Frontal cortex (tissue), 4 donors: ENCODE measurements at places on chromosomes 6 and 20.
A peak's percentile ranks its signal among the peaks of the same experiment; 100 is the strongest.

- no peak for DNase-seq
These were observed 508.0 kb downstream of the TBC1D32 start for GRCh38 chr6:120826253-120826652.

DNA sequence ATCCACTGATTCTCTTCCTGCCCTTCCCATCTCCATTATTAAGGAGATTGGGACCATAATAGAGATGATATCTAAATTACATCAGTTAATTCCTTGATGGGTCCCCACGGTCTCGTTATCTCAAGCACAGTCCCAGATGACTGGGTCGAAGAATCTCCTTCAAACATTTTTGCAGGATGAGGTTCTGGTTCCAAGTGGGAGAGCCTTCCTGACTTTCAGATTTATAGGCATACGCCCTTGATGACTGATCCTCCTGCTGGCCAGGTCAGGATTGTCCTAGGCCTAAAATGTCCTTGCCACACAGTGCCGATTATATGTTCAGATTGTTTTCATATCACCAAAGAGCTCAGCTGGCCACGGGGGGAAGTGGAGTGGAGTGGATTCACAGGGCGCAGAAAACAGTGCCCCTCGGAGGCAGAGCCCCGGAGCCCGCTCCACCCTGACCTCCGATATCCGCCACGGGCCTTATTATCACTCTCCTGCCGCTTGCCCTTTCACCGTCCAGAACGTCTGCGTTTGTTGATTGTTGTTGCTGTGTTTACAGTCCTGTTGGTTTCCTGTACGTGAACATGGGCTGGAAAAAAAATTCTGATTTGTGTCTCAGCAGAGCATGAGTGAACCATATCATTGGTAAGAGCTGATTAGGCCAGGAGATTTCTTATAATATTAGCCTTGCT, 8.9 kb downstream of the BMP6 start:
- DNase-seq, result no peak

DNA sequence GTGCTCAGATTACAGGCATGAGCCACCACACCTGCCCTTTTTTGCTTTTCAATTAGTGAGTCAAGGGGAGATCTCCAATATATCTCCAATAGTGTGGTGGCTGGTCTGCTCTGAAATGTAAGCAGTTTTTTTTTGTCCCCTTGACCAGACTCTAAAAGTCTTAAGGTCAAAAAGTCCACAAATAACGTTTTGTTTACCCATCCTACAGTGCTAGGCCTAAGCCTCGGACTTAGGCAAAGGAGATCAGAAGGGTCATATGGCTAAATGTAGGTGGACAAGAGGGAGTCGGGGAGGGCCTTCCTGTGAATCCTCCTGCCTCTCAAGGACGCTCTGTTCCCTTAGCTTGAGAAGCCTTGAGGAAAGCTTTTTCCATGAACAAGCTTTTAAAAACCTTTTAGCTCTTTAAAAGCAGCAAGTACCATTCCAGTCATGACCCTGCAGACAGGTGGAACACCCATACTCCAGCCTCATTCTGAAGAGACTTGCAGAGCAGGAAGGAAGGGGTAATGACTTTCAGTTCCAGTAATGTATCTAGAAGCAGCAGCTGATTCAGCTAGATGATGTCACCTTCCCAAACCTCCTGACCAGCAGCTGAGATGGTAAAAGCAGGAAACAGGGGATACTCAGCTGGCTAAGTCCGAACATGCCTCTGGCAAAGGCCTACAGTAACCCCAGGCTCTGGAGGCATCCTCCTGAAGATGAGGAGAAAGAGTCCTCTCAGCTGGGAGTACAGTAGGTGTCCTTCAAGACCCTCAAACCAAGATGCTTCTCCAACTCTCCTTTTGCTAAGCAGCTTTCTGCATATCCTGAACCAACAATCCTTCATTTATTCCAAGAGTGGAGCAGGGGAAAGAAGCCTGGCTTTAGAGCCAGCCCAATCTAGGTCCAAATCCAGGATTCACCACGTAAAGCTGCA, 23.6 kb downstream of the BCL2L1 start:
- DNase-seq, result peak; percentile 33

GRCh38 chr20:58707770-58708169, 15.2 kb downstream of the NPEPL1 start:
- no peak for DNase-seq

DNA sequence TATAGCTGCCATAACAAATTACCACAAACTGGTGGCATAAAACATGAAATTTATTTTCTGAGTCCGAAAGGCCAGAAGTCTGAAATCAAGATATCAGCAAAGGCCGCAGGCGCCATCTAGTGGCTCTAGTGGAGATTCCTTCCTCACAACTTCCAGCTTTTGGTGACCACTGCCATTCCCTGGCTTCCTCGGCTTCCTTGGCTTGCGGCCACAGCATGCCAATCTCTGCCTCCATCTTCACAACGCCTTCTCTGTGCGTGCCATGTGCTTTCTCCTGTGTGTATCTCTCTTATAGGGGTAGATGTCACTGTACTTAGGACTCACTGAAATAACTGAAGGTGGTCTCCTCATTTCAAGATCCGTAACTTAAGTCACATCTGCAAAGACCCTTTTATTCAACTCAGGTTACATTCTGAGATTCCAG, 5.4 kb upstream of the PLAGL1 start:
- peak; percentile 52 for DNase-seq

DNA sequence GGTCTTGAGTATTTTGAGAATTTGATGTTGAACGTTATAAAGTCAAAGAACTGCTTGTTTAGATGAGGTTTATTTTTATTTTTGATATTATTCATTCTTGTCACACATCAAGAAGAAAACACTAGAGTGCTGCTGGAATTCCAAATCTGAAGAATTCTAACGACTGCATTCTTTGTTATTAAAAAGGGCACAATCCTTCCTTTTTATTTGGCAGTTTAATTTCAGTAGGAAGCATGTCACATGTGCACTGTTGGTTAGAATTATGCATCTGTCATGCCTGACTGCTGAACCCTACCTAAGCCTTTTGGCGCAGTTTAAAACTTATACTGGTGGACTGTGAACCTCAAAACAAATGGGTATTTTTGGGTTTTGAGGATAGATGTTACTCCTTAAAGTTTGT, 4.0 kb downstream of the ID4 start:
- DNase-seq, result no peak

DNA sequence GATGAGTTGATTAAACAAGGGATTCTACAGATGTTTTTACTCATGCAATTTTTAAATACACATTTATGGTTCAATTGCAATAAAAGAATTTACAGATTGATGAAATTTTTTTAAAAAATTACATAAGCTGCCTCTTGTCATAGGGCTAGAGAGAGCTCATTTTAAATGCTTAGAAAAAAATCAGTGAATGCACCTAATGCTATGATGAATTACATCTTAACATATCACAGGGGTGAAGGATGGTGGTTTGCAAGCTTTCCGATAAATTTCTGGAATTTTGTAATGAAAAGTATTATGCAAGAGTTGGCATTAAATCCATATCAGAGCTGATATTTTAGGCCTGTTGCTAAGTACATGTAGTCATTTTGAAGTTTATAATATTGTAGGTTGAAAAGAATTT, 29.6 kb downstream of the DSE start:
- no peak for DNase-seq

DNA sequence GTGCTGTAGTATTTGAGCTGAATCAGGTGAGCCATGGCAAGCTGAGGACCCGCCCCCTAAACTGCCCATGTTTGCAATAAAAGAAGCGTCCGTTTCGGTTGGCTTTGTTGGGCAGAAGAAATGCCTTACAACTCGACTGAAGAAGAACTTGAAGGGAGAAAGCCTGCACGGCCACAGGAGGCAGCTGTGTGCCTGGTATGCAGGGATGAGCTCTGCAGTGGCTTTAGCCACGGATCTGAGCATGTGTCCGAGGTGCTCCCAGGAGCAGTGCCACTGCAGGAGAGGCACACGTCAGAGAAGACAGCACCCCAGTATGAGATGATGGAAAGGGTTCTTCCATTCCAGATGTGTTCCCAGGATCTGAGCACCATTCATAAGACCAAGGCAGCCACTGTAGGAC, 23.5 kb downstream of the KIZ start:
- DNase-seq, result no peak

DNA sequence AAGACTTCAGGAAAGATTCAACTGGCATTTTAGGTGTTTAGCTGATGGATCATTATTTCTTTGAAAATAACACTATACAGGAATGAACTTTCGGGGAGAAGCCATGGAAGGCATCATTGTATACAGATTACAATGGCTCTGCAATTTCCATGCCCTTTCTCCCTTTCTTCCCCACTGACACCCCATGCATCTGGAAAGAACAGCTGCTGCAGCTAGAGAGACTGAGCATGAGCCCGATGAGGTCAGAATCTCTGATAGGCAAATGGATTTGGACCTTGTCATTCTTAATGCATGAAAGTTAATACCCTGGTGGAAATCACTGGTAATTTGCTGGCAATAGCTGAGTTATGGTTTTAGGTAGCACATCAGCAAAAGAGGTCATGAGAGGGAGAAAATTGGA, 54.8 kb downstream of the BTBD3 start:
- DNase-seq, result no peak

DNA sequence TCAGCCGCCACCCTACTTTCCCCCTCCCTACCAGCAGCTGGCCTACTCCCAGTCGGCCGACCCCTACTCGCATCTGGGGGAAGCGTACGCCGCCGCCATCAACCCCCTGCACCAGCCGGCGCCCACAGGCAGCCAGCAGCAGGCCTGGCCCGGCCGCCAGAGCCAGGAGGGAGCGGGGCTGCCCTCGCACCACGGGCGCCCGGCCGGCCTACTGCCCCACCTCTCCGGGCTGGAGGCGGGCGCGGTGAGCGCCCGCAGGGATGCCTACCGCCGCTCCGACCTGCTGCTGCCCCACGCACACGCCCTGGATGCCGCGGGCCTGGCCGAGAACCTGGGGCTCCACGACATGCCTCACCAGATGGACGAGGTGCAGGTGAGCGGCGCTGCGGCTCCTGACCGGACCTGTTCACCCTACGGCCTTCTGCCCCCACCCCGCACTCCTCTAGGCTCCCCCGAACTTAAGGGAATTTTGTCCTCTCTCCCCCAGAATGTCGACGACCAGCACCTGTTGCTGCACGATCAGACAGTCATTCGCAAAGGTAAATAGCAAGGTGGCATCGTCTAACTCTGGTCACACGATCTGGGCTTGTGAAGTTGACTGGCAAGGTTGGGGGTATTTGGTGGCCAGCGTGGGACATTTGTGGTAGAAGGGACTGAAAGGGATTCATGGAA, 2.3 kb downstream of the TFAP2C start:
- no peak for DNase-seq
